ENCODE measurements at places on chromosomes 12 and 14. TPM values are rescaled to one million over a fixed set of nuclear protein-coding genes. Genes with fewer than 3 reads are reported as not detected.
A peak's percentile ranks its signal among the peaks of the same experiment; 100 is the strongest.

DHH gene
- 0.52 TPM for total RNA-seq

- DNase-seq: no peak
Measured at GRCh38 chr12:3200814-3201233, 123.6 kb downstream of the TSPAN9 start.

GRCh38 chr12:78898416-78898815 is 33.8 kb downstream of the SYT1 start:
- peak; percentile 69 for DNase-seq

GRCh38 chr14:74649673-74650072 is 37.6 kb upstream of the LTBP2 start:
- no peak for DNase-seq

- no peak for DNase-seq
Measured at GRCh38 chr12:106128585-106129328, 10.0 kb downstream of the NUAK1 start.

DNA sequence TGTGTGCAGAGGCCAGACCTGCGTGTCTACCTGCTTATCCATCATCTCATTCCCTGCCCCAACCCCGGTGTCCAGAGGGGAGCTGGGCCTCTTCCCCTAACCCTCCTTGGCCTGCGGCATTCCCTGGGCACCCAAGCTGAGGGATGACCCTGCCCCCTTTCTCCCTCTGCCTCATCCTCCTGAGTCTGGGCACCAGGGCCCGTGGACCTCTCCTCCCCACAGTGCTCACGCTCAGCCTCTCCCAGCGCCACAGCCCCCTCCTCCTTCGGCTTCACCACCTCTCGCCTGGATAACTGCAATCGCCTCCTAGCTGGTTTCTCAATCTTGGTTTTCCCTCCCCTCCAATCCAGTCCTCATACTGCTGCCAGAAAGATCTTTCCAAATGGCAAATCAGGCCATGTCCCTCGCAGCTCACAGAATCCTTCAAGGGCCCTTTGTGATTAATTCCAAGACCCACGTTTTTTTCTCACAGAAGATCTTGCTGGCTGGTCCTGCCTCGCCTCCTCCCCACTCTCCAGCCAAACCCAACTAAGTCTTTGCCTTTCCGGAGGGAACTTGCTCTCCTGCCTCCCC is 16.2 kb downstream of the IRF2BPL start:
- DNase-seq: no peak

- DNase-seq: peak; percentile 24
Measured at GRCh38 chr14:72828604-72829003, 65.3 kb downstream of the DPF3 start.

DNA sequence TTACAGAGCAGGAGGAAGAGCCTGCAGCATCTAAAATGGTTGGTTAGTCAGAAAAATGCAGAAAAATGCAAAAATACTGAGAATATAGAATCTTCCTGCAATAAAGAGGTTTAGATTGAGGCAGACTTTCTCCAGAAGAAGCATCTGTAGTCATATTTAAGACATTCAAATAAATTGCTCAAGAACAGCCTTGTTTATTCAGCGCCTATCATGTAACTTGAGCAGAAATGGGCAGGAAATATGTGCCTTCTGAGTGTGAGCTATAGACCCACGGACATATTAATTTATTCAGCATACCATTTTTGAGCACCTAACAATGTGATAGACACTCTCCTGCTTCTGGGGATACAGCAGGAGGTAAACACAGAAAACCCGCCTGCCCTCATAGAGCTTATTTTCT is 102.0 kb upstream of the HIF1A start:
- DNase-seq: no peak

- peak; percentile 66 for DNase-seq
Measured at GRCh38 chr12:47739979-47740378, 14.7 kb upstream of the ENDOU start.

DNA sequence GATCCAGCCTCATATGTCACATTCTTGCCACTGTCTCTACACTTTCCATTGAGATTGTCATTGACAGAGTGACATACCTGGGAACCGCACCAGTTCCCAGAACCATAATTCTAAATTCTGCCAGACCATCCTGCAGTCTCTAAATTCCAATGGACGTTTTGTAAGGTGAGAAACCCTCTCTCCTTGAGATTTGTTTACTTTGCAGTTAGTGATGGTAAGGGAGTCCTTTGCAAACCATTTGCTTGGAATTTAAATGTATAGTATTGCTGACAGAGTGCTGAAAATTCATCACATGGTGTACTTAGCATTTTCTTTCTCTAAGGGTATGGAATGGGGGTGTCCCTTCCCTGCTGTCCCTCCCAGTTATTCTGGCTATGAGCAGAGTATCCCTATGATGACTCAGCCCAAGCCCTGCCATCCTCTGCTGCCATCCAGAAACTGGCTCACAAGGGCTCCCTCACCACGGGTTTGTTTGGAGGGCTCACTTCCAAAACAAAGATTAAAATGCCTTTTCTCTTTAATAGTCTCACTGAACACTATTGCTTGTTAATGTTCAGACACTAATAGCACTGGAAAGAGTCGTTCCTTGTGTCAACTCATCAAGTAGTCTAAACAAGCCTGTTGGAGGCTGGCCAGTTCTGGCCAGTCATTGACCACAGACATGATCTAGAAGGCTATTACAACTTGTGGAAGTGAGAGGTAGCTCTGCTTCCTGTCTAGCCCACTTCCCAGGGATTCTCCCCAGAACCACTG is 129.0 kb upstream of the HMGA2 start:
- no peak for DNase-seq

DNA sequence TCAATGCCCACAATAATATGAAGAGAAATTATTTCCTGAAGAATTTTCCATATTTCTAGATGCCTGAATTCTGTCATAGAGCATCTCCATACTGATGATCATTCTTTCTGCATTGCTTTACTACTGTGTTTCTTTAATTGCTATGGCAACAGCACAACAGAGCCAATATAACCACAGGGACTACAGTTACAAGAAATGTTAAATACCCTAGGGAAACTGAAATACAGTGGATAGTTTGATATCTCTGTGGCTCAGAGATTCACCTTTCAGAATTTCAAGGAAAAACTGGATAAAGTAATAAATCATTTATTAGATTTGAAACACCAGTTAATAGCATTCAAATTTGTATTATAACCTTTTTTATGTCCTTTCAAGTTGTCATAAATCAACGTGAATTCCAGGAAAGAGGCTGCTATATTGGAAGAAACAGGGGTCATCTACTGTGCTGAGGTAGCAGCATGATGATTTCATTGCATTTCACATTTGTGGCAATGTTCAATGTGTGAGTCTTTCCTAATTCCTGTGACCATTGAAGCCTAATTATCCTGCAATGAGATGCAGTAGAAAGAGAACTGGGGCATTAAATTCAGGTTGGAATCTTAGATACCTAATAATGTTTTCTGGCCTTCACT is 267.1 kb downstream of the LRFN5 start:
- DNase-seq: no peak

Data from left ventricle myocardium superior (tissue), 1 donor.